ENCODE measurements at places on chromosomes 2 and 18.

DNA sequence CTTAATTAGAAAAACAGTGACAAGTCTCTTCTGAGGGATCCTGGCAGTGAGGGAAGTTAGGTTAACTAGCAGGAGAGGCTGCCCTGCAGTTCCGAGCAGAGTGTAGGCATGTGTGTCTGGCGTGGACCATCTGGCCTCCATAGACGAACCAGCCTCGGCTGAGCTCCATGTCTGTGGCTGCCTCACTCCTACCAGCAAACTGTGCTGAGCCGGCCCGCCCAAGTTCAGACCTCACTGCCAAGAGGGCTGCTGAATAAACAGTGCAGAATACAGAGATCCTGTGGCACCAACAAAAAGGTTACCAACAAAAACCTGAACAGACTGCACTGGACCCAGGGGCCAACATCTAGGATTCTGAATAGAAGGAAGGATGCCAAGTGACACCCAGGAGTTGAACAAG lies 27.3 kb downstream of the INO80C start:
- no peak for DNase-seq

DNA sequence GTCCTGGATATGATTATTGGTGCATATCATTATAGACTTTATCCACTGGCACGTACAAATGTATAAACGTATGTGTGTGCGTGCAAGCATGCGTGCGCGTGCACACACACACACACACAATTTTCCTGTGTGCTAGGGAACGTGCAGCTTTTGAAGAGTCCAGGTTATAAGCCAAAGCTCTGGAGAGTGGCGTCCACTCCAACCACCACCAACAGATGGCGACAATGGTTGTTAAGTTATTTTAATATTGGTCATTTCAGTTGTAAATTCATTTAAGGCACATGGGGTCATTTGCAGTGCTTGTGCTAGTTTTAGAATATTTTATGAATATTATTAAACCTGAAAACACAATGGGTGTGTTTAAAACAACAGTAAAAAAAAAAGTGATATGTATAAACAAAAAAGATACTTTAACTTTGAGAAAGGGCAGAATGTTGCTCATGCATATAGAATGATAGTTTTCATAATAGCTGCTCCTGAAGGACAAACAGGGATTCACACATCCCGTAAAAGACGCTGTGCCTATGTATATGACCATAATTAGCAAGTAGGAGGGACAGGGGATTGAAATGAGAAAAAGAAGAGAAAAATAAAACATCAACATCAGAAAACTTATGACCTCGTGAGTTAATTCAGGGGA lies 124.2 kb upstream of the ITGB6 start:
- DNase-seq, result peak; percentile 11

GRCh38 chr2:47062681-47063537 lies 92.2 kb downstream of the STPG4 start:
- DNase-seq, result no peak

DNA sequence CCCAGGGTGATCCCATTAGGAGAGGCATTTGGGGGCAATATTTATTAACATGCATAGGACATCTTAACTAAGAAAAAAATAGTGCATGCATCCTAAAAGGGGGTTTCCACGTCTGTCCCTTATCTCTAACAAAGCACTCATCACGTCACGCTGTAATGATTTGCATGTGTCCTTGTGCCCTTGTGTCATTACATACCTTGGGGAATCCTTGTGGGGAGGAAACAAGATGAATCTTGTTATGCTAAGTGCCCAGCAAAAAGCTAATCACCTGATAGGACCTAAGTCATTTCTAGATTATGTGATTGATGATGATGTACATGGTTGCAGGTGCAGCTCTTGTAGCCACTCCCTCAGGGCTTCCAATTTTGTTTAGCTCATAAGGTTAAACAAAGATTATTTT lies 250.9 kb downstream of the FBXO15 start:
- no peak for DNase-seq

DNA sequence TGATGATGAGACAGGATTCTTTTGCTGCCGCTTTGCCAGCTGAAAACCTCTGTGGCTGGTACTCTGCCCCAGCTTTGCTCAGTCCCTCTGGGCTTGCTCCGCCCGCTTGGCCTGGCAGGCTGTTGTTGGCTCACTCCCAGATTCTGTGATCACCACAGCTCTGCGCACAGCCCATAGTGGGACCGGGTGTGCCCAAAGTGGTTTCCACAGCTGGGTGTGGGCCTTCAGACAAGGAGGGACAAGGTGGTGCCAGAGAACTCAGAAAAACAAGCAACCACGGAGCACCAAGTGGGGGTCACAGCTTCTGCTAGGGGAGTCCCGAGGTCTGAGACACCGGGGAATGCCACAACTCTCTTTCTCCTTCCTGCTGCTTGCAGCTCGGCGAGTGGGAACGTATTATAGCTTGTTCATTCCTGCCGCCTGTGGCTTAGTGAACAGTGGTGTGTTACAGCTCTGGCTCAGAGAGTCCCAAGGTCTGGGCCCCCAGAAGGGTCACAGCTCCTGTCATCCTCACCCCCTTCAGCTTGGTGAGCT lies 9.2 kb upstream of the KYNU start:
- no peak for DNase-seq

Measured in germinal center (tissue), 1 donor.